ENCODE measurements at places on chromosomes 3 and 15.

DNA sequence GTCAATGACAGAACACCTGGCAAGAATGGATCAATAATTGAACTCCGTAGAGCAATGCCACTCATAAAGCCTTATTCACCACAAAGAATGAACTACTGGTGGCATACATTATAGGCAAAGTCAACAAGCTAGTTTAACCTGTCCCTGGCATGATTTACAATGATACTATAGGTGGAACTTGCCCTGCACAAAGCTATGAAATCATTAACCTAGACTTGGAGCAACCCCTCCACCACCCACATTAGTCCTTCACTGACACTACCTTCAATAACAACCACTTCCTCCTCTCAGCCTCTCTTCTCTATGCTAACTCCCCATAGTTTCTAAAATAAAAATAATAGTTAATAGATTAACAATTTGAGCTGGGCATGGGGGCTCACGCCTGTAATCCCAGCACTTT is 54.4 kb downstream of the ACAP2 start:
- no peak for DNase-seq

DNA sequence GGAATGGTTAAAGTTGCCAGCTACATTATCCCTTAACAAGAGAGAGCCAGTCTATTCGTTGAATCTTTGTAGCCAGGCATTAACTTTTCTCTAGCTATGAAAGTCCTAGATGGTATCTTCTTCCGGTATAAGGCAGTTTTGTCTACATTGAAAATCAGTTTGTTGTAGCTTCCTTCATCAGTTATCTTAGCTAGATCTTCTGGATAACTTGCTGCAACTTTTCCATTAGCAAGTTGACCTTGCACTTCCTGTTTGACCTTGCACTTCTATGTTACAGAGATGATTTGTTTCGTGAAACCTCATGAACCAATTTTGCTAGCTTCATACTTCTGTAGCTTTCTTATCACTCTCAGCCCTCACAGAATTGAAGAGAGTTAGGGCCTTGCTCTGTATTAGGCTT is 24.1 kb downstream of the TOPAZ1 start:
- DNase-seq = no peak

GRCh38 chr15:99508852-99509251 is 56.9 kb upstream of the MEF2A start:
- DNase-seq = no peak

DNA sequence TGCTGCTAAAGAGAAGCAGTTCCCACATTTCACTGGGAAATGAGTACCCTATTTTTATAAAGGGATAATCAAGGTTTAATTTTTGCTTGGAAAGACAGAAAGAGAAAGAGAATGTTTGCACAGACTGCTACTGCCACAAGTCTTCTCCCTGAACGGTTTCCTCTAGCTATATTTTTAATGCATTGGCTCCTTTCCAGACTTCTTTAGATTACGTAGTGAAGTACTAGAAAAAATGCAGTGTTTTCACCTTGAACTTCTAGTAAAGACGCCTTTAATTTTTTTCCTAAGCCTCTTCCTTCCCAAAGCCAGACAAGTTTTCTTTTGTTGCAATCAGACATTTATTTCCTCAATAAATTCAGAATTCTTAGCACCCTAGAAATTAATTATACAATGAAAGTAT is 248.3 kb upstream of the CCDC54 start:
- DNase-seq = no peak

- DNase-seq = no peak
Observed at GRCh38 chr3:172102123-172102882, 62.9 kb downstream of the FNDC3B start.

DNA sequence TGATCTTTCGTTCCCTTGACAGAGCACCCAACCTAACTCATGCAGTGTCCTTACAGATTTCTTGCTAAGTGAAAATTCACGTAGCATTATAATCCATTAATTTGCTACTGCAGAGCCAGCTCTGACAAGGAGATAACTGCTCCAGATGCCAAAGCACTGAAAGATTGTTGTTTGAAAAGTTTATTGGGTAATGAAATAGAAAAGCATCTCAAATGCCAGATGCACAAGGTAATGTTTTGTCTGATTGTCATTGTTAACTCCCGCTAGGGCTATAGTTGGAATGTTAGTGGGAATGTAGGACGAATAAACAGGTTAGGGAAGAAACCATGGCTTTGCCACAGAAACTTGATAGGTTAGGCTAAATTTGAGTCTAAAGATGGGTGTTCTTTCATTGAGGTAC is 20.2 kb upstream of the SLC2A2 start:
- no peak for DNase-seq

- DNase-seq = no peak
Observed at GRCh38 chr3:150080058-150080730, 109.5 kb upstream of the PFN2 start.

GRCh38 chr3:7879572-7879971 is 622.1 kb upstream of the LMCD1 start:
- no peak for DNase-seq

DNA sequence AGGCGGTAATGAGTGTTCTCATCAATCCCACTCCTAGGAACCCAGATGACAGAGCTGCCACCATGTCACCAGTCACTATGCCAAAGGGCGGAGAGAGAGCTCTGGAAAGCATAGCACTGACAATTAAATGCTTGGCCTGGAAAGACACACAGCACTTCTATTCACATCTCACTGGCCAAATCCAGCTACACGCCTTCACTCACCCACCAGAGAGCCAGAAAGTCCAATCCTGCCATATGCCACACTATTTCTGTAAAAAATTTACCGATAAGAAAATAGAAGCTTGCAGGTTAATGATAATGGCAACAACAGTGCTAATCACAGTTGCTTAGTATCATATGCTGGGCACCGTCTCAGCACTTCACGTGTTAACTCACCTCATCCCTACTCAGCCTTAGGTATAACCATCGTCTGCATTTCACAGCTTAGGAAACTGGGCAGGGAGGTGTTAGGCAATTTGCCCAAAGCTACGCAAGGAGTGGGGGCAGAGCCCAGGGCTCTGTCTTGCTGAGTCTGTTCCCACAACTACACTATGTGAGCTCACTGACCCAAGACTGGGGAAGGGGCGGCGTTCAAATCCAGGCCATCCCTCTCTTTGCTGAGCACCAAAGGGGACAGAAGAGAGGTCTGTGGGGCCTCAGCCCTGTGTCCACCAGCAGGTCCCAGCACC is 16.5 kb downstream of the KLHL25 start:
- DNase-seq = no peak

GRCh38 chr3:43126536-43126935 is 20.7 kb upstream of the POMGNT2 start:
- no peak for DNase-seq

GRCh38 chr3:112424394-112424793 is 74.9 kb downstream of the BTLA start:
- no peak for DNase-seq

DNA sequence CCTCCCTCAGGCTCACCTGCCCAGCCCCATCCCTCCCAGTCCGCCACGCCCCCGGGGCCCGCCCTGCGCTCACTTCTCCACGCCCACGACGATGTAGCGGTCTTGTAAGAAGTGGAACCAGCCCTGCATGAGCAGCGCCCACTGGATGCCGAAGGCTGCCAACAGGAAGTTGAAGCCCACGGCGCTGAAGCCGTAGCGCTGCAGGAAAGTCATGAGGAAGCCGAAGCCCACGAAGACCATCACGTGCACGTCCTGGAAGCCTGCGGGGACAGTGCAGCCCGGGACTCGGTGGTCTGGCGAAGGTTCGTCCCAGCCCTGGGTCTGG is 9.7 kb downstream of the RHCG start:
- DNase-seq = no peak

GRCh38 chr3:187986514-187986934 is 167.4 kb upstream of the LPP start:
- DNase-seq = no peak

DNA sequence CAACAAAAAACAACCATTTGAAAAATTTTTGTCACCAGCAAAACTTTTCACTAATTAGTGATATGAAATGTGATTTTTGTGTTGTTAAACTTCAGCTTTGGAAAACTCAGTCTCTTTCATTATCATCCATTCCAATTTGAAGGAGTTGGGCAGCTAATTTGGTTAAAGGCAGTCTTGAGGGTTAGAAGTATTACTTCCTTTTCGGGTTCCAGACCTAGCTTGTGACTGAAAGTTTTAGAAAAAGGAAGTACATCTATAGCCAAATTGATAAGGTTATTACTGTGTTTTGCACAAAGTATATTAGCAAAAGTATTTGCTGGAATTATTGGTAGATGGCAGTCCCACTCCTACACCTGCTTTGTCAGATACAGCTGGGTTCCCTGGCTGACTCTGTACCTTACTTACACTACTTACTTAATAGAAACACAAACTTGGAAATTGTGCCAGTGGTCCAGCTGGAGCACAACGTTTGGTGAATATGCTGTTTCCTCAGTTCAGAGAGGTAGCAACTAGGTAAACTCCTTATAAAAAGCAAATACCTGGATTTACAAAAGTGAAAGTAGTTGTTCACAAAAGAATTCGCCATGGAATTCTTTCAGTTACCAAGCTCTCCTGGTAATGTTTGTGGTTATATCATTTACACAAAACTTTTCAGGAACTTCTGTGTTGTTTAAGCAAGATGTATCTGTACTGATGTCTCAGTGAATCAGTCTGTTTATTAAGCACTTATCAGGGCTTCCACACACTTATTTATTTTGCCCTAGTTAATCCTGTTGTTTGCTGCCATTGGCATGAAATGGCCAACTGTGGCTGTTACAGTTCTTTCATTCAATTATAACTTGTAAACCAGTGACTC is 31.6 kb downstream of the TIPARP start:
- no peak for DNase-seq

DNA sequence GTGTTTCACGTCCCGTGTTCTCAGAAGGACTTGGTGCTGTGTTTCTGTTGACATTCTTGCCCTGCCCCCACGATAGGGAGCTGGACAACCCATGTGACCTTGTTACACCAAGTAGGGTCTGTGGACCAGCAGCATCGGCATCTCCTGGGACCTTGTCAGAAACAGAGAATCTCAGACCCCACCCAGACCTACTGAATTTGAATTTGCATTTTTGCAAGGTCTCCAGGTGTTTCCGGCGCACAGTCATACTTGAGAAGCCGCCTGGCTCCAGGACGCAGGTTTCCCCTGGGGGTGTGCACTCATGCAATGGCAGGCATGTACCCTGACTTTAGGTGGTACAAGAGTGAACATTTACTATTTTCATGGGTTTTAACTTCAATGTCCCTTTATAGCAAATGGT is 117.9 kb downstream of the TLE3 start:
- DNase-seq = no peak

DNA sequence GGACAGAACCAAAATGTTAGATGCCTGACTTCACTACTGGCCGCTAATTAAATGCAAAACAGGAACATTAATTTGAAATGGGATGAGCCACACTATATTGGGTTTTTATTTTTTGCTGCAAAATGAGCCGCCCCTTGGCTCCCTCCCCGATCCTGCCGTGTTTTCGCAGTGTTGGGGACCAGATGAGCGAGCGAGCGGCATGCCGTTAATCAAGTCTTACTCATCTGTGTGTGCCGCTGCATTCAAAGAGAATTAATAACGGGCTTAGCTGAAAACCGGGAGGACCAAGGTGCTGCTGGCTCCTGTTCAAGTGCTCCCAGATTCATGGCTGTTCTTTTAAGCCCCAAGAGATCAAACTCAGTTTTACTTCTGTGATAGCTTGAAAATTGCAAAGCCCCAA is 20.0 kb downstream of the TAFA4 start:
- no peak for DNase-seq

DNA sequence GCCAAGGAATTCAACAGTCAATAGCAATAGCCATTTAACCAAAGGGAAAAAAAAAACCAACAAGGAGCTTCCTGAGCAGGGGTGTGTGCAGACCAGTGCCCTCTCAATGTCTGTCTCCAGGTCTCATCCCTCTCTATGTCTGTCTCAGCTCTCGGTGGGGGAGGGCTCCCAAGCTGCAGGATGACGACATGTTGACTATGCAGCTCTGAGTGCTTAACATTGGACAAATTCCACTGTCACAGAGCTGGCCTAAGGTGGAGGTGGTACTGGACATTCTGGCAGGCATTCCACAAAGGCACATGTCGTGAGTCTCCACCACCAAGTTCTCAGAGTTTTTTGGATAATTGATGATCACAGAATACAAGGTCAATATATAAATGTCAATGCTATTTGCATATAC is 2.0 kb upstream of the CAPN7 start:
- no peak for DNase-seq

GRCh38 chr3:52490939-52491526 is 4.1 kb upstream of the STAB1 start:
- DNase-seq = no peak

DNA sequence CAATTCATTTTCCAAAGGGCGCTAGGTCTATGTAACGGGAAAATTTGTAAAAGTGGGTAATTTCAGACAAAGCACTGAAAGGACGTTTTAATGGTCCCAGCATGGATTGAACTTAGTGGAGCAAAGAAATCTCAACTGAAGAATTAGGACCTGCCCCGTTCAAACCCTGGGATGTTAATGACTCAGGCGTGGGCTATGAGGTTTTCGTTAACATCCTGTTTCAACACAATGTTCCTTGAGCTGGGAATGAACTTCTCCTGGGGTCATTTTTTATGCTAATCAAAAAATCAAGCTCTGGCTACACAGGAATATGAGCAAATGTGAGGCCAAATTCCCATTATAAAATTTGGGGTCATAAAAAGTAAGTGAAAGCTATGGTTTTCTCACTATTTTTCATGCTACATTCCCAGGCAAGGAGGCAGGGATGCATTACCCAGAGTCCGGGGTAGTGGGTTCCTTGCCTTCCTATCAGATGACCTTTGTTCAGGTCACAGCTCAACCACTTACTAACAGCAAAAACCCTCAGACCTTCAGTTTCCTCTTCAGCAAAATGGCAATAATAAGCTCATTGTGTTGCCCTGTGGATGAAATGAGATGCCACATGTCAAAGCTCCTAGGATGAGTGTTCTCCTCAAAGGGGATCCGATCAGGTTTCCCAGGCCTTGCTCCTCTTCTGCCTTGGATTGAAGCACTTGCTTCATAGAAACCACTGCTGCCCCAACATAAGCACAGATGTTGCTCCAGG is 271.4 kb downstream of the ARRDC4 start:
- DNase-seq = no peak

- no peak for DNase-seq
Observed at GRCh38 chr3:193897288-193897687, 238.7 kb upstream of the HES1 start.

DNA sequence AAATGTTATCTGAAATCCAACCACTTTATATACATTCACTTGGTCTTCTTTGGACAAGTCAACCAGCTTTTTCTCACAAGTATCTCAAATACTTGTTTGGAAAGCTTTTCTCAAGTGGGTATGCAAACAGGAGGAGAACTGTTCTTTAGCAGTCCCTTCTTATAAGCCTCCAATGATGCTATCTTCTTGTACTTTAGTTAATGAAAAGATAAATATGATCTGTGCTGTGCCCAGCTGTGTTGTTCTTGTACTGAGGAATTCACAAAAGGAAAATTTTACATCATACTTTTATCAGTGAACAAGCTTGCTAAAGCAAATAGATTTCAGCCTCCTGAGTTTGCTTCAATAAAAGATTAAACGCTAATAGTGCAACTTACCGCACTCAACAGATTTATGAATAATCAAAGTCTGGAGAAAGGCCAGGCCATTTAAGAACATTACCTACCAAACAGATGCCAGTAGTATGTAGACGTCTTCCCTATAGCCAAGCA is 395.2 kb downstream of the MECOM start:
- DNase-seq = no peak

GRCh38 chr15:67177752-67178151 is 76.7 kb downstream of the AAGAB start:
- DNase-seq = no peak
